ENCODE measurements at places on chromosomes 7 and 10.

DNA sequence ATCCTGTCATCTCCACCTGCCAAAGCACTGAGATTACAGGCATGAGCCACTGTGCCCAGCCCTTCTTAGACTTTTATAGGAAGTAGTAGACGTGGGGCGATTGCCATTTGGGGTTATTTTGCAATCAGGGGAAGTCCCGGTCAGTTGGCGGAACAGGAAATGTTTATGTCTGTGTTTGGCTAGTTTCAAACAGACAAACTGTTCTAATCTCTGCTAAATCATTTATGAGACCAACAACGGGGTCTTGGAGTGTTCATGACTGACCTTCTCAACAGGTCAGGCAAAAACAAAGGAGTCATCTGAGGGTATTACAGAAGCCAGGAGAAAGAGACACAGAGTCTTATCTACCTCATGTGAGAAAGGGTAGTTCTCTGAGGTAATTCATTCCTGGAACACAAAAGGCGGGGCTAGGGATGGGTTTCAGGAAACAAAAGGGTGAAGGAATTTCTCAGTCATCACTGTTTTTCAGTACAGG lies 6.6 kb upstream of the TPK1 start:
- no peak for DNase-seq

- DNase-seq: no peak
Observed at GRCh38 chr7:54955296-54955695, 63.5 kb upstream of the EGFR start.

DNA sequence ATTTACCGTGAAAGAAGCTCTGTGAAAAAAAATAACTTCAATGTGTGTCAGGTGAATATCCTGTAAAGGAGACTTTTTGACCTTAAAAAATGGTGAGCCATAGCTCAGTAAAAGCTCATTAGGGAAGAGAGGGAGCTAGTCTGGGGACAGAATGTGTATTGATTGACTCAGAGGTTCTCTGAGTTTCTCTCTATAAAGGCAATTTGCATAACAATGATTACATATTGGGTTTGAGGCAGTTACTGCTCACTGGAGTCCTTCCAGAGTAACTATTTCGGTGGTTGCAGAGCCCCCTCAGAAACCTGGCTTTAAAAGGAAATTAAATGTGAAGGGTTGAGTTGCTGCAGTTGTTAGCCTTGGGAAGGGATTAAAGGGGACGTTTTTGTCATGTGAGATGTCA lies 181.6 kb downstream of the GALNT17 start:
- DNase-seq: no peak

GRCh38 chr7:45325378-45325777 lies 167.8 kb downstream of the RAMP3 start:
- no peak for DNase-seq

DNA sequence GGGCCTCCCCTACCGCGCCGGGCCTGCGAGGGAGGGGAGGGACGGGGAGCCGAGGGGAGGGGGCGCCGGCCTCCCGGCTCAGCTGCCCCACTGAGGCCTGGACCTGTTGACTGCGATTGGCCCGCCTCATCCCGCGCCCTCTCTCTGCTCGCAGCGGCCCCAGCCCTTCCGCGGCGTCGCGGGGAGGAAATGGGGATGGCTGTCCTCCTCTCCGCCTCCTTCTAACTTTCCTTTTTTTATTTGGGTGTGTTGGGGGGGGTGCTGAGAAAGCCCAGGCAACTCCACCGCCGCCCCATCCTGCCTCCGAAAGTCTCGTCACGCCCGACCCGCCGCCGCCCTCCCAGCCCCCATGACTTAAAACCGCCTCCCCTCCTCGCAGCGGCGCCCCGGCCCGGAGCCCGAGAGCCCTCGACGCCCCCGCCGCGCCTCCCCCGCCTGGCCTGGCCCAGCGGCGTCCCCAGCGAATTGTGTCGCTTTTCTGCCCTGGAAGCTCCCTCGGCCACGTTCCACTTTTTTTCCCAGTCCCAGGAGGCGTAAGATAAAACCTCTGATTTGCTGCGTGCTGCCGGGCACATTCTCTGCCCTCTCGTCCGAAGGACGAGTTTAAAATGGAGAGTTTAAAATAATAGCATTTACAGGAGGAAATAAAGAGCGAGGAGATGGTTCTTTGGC lies 842 bp upstream of the SKIDA1 start:
- DNase-seq: peak; percentile 82

GRCh38 chr7:1242606-1243289 lies 10.1 kb downstream of the UNCX start:
- DNase-seq: no peak

DNA sequence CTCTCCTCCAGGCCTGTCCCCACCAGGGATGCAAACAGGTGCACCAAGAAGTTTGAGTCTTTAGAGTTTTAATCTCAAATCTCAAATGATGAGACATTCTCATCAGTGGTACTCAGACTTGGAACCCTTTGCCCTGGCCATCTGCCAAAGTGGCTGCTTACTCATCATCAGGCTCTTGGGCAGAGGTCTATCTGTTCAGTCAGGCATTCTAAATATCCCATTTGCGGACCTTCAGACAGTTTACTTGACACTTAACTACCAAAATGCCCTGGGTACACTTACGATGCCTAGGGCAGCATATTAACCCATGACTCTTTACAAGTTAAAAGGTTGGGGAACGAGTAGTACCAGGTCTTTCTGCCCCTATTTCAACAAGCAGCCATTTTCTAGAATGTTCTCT lies 61.2 kb upstream of the YAE1 start:
- DNase-seq: no peak

DNA sequence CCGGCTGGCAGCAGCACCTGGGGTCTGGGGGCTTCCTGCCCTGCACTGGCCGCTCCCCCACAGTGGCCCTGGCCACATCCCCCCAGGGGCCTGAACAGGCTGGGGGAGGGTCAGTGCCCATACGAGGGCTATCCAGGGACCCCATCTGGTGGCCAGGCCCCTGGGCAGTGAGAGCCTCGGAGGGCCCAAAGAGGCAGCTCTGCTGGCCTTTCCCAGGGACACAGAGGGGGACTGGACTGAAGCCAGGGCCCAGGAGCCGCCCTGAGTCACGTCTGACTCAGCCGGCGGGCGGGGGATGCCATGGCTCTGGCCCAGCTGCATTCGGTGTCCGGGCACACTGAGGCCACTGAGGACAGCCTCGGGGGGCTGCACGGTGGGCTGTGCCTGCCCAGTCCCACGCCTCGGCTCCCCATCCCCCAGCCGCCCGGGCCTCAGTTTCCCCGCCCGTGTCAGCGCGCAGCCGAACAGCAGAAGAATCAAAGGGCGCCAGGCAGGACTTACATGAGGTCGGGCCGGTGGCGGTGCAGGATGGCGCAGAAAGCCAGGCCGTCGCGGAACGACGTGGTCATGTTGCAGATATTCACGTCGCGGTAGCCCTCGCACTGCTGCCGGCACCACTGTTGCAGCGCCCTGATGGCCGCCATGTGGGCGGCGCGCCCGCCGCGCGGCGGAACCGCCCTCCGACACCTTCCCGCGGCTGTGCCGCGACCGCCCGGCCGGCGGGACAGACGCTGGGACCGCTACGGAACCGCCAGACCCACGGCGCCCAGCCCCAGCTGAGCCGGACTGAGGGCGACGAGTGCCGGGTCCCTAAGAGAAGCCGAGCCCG lies at the start of gene MICALL2:
Gene MICALL2 (minus strand): TSS at position 788 of the 829 bp plus-strand sequence. CDS start 144 bp downstream, at position 644.
- DNase-seq: peak; percentile 54

DNA sequence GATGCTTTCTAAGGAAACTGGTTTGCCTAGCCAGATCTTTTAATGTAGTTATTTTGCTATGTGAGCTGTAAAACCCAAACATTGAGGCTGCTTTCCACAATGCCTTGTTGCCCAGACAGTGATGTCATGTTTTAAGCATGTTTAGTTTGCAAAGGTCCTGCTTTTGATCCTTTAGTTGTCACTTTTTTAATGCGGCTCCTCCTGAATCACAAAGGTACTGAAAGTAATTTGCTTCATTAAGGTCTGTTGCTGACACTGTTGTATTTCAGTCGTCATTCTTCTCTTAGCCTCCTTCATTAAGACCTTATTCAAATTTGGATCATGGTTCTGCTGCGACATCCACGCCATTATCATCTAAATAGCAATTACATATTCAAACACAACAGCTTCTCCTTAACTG lies 10.6 kb downstream of the RPA3 start:
- DNase-seq: no peak

GRCh38 chr7:133359449-133359848 lies 106.6 kb downstream of the EXOC4 start:
- no peak for DNase-seq

DNA sequence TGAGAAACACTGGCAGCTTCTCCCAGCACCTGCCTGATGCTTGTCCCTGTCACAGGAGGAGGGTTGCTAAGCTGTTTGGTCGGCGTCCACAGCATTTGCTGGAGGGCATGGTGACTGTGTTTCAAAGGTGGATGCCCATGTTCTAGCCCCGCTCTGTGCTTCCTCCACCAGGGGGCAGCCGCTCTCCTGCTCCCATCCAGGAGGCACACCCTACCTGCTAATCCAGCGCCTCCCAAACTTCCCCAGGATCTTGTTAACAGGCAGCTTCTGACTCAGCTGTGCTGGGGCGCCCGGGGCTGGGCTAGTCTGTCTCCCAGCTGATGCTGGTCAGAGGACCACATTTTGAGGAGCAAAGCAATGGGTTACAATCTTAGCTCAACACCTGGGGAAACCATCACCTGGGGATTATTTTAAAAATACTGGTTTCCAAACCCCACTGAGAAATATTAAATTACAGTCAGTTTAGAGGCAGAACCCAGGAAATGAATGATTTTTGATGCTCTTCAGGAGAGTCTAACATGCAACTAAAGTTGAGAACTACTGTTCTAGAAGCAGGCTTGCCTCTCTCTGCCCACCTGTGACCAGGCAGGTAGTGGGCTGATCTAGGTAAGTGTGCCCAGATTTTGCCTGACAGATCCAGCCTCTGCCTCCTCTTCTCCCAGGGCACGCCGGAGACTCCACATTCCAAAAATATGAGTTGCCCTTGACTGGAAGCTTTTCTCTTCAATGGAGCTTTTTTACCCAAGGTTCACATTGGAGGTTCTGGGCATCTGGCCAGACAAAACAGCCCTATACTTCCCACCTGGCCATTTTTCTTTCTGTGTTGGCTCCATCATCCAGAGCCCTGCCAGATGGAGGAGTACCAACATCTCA lies 92.7 kb upstream of the GPR26 start:
- DNase-seq: no peak

- DNase-seq: no peak
Observed at GRCh38 chr7:24572016-24572392, 1.2 kb upstream of the PALS2 start.

- DNase-seq: no peak
Observed at GRCh38 chr10:129537151-129537550, 70.1 kb downstream of the MGMT start.

DNA sequence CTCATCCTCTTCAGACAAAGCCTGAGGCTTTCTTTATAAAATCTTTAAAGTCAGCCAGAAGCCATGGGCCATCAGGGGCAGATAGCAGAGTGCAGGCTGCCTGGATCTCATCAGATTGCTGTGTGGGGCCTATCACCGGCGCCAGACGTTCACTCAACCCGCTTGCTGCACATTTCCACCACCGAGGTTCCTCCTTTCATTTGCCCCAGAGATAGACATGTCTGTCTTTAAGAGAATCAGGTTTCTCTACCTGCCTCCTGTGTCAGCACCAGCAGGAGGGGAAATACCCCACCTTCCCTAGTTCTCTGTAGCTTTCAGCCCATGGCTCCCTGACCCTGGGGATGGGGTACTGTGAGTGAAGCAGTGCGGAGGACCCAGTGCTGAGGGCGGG lies 22.0 kb downstream of the SLC18A2 start:
- DNase-seq: no peak

DNA sequence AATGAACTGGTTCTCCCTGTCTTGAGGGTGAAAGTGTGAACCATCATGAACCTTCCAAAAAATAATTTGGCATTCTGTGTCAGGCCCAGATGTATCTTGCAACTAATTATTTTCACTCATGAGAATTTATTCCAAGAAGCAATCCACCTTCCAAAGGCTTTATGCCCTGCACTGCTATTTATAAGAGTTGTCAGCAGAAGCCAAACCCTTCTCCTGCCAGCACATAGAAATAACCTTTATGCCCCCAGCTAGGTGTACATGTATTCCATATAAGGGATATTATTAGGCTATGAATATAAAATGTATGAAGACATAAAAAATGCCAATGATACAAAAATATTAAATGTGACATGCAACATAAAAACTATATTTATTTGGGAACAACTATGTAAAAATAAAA lies 69.0 kb upstream of the GDF10 start:
- DNase-seq: no peak

GRCh38 chr10:123848564-123849457 lies 42.8 kb downstream of the CPXM2 start:
- DNase-seq: no peak

DNA sequence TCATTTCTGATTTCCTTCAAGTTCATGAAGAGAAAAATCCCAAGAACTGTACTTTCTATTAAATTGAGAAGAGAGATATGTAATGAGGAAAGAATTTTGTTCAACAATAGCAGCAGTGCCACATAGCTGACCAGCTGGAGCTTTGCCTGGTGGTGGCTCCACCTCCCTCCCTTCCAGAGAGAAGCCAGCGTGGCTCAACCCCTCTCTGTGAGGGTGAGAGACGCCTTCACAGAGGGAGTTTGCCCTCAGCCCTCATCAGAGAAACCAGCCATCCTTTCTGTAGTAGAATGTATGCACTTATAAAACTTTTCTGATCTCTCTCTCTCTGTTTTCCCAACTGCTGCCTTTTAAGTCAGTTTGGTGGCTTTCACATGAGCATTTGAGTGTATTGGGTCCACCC lies 20.5 kb upstream of the COL1A2 start:
- no peak for DNase-seq

DNA sequence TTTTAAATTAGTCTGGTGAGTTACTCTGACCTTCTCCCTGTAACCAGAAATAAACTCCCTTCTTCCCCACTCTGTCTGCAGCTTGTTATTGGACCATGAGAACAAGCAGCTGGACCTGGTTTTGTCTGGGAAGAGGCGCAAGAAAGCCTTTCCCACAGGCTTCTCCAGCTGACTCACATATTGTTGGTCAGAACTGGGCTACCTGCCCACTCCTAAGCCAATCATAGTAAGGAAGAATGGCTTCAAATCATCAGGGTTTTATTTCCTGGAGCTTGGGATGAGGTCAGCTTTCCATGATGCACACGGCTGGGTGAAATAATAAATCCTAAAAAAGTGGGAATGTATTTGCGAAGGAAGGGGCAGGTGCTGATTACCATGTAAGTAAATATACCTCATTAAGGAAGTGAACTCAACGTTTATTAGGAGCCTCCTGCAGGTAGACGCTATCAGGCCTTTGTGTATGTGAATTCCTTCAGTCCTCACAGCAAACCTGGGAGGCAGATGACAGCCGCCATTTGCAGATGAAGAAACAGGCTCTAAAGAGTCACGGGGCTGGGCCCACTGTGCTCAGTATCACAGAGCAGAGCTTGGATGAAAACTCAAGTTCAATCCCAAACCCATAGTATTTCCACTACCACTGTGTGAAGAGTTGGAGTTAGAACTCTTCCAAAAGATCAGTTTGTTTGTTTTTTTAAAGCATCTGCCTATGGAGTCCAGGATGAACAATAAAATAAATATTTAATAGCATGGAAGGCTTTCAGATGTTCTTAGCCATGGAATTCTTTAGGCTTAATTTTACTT lies 32.8 kb downstream of the IL15RA start:
- no peak for DNase-seq

GRCh38 chr10:99433378-99434020 lies 3.1 kb upstream of the GOT1 start:
- no peak for DNase-seq

- no peak for DNase-seq
Observed at GRCh38 chr7:153044981-153045380, 285.4 kb downstream of the ACTR3B start.
